ENCODE measurements at places on chromosomes 13 and 19.
A peak's percentile ranks its signal among the peaks of the same experiment; 100 is the strongest.

GRCh38 chr13:87302931-87303330 is 368.2 kb upstream of the SLITRK5 start:
- no peak for DNase-seq

- DNase-seq = peak; percentile 43
Observed at GRCh38 chr13:19601749-19602725, 31.4 kb upstream of the MPHOSPH8 start.

DNA sequence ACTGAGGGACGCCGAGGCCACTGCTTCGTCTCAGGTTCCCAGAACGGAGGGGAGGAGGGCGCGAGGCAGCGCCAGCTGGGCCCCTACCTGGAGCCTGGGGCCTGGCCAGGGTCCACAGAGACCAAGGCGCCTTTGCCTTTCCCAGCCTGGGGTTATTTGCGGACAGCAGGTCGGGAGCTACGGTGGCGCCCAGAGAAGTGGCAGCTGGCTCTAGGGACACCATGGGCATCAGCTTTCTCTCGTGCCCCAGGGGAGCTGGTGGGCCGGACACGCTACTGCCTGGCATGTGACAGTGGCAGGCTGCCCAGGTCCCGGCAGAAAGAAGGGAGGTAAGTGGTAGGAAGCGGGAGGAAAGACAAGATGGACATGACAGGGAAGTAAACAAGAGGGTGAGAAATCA is 19.0 kb downstream of the AKT2 start:
- no peak for DNase-seq

GRCh38 chr13:29594710-29595379 is 643 bp downstream of the SLC7A1 start:
- DNase-seq = peak; percentile 79

DNA sequence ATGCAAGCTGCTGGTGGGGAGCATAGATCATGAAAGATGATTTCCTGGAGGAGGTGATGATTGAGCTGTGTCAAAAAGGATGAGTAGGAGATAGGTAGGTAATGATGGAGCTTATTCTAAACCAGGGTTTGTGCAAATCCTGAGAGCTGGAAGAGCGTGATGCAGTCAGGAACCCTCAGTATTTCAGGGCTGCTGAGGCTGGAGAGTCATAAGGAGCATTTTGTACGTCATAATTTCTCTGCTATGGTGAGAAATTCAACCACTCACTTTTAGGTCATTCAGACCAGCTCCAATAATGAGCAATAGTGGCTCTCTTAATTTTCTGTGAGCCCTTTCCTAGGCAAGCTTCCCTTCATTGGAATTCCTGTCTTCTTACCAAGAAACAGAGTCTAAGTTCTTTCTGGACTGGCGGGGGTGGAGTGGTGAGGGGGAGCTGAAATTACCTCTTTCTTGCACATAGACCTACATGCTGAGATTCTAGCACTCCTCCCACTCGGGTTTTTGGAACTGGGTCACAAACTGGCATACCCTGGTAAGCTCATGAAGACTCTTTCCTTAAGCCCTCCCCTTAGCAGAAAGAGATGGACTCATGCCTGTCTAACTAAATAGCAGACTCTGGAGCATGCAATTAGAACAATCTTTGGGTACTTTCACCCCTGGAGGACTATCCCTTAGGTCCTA is 62.2 kb upstream of the MYCBP2 start:
- no peak for DNase-seq

DNA sequence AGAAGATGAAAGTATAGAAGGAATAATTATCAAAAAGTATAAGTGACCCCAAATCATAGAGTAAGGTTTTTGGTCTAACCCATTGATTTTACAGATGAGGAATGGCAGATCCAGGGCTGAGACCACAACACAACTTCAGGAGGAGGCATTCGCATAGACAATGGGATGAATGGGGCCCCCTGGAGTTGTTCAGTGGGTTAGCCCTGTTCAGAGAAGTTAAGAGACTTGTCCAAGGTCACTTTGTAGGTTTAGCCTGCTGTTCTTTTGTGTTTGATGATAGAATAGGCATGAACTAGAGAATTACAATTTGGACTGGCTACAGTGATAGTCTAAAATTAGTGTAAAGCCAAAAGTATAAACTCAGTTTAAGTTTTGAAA is 233.9 kb downstream of the KCNRG start:
- no peak for DNase-seq

- no peak for DNase-seq
Observed at GRCh38 chr13:25977671-25978070, 74.1 kb downstream of the SHISA2 start.
